ENCODE measurements at places on chromosomes 5 and 9.

- no peak for DNase-seq
Measured at GRCh38 chr9:108271646-108272348, 584.0 kb downstream of the ACTL7B start.

DNA sequence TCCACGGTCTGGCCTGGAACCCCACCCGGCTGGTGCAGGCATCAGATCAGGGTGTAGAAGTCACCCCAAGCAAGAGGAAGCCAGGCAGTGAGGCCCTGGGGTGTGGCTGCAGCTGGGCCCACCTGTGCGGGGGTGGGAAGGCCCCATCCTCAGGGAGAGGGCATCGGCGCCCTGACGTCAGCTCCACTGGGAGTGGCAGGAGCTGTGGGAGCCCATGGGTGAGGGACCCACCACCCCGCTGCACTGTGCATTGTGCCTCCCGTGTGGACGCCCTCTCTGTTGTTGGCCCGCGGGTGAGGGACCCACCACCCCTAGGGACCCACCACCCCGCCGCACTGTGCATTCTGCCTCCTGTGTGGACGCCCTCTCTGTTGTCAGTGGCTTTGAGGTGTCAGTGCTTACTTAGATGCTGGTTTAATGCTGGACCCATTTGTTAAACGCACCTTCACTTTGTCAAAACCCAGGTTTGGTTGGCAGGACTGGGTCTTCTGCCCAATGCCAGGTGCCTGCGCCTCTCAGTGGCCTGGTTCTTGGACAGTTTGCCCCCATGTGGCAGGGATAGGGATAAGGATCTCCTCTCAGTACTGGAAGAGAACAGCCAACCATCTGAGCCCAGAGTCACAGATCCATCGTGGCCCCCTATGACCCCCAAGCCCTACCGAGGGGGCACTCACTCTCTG lies 6.9 kb upstream of the EXOC3 start:
- no peak for DNase-seq

DNA sequence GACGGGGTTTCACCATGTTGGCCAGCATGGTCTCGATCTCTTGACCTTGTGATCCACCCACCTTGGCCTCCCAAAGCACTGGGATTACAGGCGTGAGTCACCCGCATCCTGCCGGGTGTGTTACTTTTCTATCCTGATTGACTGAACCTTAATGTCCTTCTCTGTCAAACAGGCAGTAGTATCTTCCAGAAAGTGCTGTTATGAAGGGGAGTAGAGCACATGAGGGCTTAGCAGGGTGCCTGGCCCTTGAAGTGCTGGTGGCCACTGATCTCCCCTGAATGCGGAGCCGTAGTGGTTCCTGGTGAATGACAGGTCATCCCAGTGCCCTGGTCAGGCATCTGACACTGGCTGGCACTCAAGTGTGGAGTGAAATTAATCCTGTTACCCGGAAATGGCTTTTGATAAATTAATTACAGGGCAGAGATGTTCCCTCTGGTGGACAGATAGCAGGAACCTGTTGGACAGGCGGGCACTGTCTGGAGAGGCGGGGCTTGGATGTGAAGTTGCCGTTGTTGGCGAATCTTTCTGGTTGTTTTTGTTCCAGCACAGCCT lies 28.4 kb downstream of the PRRC2B start:
- DNase-seq = no peak

DNA sequence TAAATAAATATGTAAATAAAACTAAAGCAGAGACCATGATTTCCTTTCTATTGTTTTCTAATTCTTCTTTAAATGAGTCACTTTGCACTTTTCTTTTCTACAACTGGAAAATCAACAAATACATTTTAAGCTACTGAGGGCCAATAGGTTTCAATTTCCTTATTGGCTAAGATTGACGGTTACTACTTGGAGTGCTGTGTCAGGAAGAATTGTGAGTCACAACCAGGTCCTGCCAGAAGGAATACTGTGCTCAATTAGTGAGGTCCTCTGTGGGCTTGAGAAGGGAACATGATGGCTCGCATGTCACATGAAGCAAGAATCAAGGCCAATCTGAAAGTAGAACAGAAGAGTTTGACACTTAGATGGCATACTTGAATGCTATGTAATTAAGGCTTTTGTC lies 110.8 kb downstream of the HMHB1 start:
- no peak for DNase-seq

DNA sequence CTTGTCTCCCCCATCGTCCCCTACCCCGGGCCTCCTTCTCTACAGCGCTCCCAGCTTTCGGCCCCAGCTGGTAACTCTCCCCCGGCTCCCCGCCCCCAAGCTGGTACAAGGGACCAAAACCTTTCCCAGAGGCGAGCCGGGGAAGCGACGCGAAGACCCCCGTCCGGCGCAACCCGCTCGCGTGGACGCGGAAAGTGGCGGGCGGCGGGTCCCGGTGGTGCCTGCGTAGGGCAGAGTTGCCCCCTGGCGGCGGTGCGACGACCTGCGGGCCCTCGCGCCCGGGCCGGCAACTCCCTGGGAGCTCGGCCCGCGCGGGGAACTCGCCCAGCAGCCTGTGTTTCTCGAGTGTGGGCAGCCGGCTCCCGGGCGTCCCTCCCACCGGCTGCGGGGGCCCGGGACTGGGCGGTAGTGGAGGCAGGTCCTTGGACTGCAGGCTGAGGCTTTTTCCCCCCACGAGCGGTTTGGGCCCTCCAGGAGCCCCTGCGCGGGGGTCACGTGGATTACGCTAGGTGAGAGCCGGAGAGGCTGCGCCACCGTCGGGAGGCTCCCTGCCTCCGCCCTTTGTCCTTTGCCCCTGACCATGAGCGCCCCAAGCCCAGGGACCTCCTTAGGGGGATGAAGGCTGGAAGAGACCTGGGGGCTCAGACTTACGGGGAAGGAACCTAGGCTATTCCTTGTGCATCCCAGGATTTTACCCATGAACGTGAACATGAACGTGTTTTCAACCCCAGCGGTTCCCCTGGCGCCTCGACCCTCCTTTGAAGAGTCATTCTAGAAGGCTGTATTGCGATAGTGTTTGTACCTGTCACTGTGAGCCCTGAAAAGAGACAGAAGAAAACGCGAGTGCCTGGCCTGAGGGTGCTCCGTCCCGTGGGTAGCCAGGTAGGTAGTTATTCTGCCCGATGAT lies 2.9 kb upstream of the FOXD1 start:
- DNase-seq = peak; percentile 62

GRCh38 chr9:112166176-112167140 lies 8.6 kb downstream of the SUSD1 start:
- DNase-seq = no peak

DNA sequence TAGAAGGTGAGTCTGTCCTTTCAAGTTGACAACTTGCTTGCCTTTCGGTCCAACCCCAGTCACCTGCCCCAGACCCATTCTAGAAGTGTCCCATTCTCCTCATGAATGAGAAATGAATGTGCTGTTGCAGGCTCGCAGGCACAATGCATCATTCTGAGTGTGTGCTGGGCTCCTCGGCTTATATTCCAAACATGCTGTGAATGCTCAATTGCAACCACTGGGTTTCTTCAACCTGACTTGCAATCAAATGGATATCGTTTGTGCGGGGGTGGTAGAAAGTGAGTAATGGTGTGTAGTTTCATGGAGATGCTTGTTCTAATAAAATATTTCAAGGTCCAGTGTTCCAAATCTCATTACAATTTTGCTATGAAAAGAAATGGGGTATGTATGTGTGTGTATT lies 256.6 kb upstream of the IL12B start:
- no peak for DNase-seq

- DNase-seq = no peak
Measured at GRCh38 chr5:1448511-1449011, 3.3 kb upstream of the SLC6A3 start.

GRCh38 chr5:175895686-175896102 lies 24.3 kb downstream of the CPLX2 start:
- peak; percentile 94 for DNase-seq

DNA sequence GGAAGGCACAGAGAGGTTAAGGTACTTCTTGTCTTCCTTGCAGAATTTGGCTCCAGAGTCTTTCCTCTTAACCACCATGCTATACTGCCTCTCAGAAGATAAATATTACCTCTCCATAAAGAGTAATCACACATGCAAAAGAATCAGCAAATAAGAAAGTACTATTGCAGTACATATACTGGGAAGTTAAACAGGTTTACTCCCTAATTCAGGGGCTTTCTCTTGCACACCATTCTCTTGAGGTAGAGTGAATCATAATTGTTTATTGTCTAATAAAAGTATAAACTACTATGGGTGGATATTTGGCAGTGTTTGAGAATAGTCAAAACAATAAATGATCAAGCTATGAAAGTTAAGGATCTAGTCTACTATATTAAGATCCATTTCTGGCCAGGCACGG lies 40.4 kb downstream of the SPINK5 start:
- DNase-seq = no peak

- no peak for DNase-seq
Measured at GRCh38 chr5:152309926-152310450, 95.1 kb downstream of the NMUR2 start.

DNA sequence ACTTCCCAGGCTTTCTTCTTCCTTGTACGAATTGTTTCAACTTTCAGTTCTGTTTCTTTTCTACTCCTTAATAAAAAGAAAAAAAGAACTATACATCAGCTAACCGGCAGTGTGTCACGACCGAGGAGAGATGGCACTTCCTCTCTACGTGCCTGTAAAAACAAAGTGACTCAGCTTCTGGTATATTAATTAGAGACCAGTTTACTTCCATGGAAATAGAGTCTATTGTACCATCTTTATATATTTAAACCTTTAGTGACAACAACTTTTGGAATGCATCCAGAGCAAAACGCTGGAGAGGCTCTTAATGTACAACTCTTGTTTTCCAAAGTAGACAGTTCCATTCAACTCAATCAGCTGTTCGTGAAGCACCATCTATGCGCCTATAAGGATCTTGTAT lies 94.5 kb upstream of the LIFR start:
- no peak for DNase-seq

DNA sequence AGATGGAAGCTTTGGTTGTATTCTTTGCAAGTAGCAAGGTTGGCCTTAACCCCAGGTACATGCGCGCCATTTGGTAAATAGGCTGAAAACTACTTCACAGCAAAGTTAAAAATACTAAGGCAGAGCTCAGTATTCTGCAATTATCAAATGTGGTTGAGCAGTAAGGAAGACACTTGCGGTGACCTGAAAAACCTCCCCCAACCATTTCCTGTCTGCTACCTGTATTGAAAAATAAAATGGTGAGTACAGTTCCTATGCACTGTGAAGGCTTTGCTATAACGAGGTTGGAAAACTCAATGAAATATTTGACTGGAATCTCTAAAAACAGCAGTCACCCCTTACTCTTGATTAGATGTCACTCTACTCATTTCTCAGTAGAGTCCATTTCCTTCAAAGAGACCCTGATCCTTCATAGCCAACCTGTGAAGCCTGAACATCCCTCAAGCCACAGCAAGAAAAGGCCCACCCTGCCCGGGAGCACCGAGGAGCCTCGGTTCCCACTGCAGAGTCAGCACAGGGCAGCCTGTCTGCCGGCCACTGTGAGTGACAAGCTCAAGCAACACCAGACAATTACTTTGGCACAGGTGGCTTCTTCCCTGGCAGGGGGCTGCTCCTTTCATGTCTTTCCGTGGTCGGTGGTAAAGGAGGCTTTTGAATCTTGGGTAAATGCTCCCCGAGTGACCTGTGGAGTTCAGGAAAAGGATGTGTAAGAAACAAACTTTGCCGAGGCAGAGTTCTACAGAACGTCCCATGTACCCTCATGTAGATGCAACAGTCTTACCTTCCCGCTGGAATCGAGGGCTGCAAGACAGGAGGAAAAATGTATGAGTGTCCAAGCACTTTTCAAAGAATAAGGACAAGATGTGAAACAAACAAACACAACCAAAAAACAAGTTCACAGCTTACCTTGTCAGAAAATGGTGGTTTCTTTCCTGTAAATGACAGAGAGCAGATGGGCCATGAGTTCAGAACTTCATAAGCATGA lies 29.6 kb downstream of the C5orf58 start:
- no peak for DNase-seq

DNA sequence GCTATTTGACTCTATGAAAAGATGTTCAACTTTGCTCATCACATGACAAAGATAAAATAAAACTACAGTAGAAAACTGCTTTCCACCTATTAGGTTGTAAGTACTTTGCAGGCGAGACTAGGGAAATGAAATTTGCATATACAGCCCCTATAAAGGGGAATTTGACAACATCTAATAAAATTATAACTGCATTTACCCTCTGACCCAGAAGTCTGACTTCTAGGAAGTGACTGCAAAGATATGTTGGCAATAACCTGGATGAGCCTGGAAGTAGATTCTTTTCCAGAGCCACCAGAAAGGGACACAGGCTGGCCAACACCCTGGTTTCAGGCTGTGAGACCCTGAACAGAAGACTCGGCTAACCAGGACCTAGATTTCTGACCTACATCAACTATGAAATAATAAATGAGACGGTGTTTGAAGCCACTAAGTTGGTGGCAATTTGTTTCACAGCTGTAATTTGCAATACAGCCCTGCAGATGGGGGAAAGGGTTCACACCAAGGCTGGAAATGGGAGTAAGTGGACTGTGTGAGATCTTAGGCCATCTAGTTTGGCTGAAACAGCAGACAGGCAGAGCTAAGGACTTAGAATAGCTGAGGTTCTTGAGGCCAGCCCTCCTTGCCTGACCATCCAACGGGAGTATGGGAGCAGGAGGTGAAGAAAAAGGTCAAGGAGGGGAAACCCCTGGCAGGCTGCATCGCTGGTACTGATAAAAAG lies 106.6 kb downstream of the SIL1 start:
- no peak for DNase-seq

DNA sequence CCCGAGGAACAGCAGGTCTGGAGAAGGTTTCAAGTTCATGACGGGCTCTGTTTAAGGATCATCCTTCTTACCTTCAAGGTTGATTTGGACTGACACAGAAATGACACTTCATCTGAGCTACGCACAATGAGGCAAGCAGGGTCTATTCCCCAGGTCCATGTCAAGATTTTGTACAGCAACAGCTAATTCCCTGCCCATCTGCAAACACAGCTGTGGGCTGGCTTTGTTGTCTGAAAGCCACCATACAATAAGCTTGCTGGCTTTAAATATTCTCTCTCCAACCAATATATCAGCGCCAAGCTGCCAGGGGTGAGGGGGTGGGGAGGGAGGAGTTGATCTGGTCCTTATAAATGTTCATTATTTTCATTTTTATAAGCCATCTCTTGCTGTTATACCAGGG lies 92.0 kb downstream of the OTULIN start:
- no peak for DNase-seq

DNA sequence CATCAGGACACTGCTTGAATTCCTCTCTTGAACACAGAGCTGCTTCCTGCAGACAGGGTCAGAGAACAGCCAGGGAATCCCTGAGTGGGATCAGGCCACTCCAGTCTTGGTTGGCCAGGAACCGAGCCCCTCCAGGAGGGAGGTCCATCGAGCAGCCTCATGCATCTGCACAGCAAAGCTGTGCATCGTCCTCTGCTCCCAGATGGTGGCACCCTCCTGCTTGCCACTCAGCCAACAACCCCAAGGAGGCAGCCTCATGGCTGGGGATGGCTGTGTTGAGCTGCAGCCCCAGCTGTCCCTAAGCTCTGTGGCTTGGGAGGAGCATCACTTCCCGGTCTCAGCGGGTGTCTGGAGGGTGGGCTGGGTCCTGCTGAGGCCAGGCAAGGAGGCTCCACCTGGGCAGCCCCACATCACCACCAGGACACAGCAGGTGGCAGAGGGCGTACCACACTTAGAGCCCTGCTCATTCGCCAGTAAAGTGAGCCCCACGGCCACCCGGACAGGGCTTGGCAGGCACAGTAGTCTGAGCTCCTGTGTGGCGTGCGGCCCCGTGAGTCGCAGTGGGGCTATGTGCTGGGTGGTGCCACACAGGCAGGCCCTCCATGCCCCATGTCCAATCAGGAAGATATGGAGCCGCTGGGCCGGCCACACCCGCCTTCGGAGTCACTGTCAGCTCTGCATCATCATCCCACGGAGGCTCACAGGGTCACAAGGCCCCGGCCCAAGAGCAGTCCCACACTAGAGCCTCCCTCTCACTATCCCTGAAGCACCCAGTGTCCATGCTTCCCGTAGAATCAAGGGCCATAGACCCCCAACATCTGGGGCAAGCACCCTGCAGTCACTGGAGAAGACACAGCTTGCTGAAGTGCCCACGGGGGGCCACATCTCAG lies 11.9 kb downstream of the LPCAT1 start:
- no peak for DNase-seq
